ENCODE measurements at places on chromosomes 12 and 14.
A peak's percentile ranks its signal among the peaks of the same experiment; 100 is the strongest.

- no peak for DNase-seq
Observed at GRCh38 chr12:113077057-113077858, 20.7 kb downstream of the DTX1 start.

GRCh38 chr14:74698465-74698864 lies 14.4 kb downstream of the AREL1 start:
- no peak for DNase-seq

DNA sequence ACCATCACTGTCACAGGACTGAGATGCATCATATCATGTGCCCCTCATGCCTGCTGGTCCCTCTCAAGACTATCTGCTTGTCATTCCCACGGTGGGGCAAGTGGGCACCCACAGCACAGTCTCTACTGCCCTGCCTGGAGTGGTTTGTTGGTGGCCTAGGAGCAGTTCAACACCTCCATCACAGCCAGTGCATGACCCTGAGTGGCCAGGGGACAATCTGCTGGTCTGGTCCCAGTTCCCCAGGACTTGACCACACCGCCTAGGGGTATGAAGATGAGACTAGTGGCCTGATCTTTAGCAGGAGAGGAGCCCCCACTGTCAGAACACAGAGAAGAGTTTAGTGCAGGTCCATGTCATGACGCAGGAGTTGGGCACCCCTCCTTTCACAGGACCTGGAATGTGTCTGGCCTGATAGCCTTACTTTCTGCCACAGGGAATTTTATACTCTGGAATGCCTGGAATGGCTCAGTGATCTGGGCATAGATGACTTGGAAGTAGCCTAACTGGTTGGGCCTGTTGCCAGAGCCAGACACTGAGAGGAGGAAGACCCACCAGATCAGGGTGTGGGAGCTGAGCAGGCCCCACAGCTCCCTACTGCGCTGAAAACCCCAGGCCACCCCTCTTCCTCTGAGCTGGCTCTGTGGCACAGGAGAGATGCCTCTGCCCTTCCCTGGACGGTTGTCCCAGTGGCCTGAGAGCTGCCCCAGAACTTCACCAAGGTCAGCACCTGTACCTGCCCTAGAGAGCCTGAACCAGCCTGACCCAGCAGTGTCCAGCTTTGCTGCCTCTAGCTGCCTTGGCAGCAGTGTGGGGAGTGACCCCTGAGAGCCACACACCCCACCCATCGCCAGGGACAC lies 83.3 kb downstream of the PUS7L start:
- DNase-seq: peak; percentile 53

- peak; percentile 67 for DNase-seq
Observed at GRCh38 chr12:67651132-67651695, 2.7 kb downstream of the DYRK2 start.

DNA sequence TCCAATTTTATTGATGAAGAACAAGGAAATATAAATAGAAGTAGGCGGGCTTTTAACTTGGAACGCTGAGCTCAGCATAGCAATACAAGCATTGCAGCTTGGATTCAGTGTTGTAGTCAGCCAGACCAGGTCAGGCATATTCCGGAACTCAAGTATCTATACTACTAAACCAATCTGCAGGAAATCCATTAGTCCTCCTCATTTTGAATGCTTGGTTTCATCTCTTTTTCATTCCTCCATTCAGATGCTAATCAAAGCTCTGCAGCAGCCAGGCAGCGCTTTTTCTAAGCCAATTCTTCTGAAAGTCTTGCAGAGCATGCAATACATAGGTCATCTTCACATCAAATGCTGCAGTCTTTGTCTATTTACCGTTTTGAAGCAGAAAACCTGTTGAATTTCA lies 49.0 kb downstream of the KIF21A start:
- DNase-seq: no peak

- DNase-seq: peak; percentile 90
Observed at GRCh38 chr12:79407671-79408622, 282.8 kb downstream of the PAWR start.

DNA sequence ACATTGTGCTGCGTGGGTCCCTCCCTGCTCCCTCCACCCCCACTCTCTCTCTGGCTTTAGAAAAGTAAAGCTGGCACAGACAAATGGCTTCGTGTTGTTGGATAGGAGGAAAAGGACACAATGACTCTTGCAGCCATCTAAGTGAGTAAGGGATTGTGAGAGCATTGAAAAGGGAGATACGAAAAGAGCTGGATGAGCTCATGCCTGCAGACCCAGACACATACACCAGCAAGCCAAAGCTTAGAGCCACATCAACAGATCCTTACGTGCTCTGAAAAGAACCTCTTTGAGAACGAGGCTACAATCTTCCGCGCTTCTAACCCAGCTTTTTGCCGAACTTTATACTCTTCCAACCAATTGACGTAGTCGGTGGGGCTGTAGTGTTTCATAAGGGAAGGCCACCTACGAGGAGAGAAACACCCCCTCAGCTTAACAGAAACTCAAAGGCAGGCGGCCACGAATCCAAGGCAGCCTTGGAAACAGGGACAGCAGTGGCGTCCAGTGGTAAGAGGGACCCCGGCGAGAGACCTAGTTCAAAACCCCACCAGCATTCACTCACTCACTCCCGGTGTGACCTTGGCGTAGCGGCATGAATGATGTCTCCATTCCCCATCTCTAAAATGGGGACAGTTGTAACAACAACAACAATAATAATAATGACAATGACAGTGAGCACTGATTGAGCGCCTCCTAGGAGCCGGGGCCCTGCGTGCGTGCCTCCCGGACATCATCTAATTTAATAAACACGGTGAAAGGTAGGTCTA lies 1.1 kb downstream of the FBXO21 start:
- peak; percentile 51 for DNase-seq

DNA sequence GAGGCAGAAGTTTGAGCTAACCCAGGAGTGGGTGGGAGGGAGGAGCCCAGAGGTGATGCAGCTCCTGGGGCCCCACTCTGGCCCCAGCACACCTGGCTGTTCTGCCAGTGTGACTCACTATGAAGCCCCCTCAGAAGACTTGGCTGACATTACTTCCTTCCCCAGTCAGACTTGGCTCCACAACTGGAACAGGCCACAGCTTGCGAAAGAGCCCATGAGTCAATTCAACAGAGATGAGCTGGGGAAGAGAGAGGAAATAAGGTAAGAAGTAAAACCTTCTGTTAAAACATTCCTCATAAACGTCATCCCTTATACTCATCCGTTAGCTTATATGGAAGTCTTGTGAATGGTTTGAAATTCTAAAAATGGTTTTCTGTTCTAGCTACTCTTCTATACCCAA lies 245.9 kb downstream of the ADAMTS20 start:
- peak; percentile 89 for DNase-seq

GRCh38 chr12:85823436-85824180 lies 12.6 kb downstream of the RASSF9 start:
- DNase-seq: peak; percentile 15

DNA sequence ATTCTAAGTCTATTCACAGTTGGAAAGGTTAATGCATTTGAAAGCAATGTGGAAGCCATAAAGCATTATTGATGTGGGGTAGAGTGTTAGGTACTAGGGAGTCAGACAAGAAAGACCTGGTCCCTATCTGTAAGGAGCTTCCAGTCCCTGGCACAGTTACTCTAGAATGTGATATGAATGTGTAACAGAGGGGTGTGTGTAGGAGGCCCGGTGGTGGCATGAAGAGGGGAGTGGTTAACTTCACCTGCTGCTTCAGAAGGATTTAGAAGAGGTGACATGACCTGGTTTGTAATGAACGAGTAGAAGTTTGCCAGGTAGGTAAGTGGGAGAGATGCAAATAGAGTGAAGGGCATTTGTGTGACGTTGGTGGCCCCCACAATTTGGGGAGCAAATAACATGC lies 15.1 kb upstream of the GALNT6 start:
- no peak for DNase-seq

Measured in EH (cell line).